ENCODE measurements at places on chromosomes 16 and 17.

- no peak for DNase-seq
These were observed 59.9 kb downstream of the BEAN1 start for GRCh38 chr16:66486773-66487579.

DNA sequence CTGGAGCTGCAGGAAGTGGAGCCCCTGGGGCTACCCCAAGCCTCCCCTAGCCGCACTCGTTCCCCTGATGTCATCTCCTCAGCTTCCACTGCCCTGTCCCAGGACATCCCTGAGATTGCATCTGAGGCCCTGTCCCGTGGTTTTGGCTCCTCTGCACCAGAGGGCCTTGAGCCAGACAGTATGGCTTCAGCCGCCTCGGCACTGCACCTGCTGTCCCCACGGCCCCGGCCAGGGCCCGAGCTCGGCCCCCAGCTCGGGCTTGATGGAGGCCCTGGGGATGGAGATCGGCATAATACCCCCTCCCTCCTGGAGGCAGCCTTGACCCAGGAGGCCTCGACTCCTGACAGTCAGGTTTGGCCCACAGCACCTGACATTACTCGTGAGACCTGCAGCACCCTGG is 4.1 kb upstream of the NRN1L start:
- no peak for DNase-seq

DNA sequence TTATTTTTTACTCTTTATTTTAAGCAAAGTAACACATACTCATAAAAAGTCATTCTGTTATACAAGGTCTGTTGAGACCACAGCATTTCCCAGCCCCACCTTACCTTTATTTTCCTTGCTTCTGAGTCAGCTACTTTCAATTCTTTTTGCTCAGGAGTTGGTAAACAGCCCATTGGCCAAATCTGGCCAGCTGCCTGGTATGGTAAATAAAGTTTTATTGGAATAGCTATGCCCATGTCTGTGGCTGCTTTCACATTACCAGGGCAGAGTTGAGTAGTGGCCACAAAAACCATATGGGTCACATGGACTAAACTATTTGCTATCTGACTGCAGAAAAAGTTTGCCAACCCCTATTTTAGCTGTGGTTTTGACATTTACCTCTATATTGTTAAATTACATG is 3.4 kb upstream of the NSRP1 start:
- no peak for DNase-seq

GRCh38 chr17:69574257-69575197 is 160.0 kb downstream of the MAP2K6 start:
- no peak for DNase-seq

GRCh38 chr17:12022310-12022709 is 1.6 kb downstream of the MAP2K4 start:
- no peak for DNase-seq

DNA sequence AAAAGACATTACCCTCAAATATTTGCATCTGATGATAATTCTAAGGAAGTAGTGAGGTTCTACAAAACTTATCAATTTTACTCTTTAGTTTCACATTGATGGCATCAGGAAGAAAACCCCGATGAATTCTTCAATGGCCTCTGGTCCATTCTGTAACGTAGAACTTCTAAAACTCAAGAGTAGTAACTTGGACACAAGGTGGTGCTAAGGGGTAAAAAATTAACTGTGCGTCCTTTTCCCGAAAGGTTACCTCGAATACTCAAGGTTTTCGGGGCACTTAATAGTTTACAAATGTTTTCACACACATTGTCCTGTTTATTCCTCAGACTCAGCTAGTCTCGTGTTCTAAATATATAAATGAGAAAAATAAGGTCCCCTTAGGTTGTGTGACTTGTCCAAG is 517.3 kb upstream of the ZFHX3 start:
- no peak for DNase-seq

DNA sequence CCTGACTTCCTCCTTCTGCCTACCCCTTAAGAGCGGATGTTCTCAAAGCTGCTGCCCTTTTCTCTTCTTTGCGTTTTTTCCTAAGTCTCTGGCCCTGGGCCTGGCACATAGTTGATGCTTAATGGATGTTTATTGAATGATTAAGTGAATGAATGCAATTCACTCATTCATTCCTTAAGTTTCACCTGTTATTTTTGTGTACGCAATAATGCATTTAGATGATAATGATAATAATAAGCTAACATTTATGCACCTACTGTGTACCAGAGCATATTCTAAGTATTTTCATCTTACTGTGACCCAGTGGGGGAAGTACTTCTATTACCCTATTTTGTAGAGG is 4.4 kb downstream of the CCL5 start:
- DNase-seq: no peak

- DNase-seq: no peak
These were observed 10.5 kb upstream of the CYLD start for GRCh38 chr16:50731130-50731988.

DNA sequence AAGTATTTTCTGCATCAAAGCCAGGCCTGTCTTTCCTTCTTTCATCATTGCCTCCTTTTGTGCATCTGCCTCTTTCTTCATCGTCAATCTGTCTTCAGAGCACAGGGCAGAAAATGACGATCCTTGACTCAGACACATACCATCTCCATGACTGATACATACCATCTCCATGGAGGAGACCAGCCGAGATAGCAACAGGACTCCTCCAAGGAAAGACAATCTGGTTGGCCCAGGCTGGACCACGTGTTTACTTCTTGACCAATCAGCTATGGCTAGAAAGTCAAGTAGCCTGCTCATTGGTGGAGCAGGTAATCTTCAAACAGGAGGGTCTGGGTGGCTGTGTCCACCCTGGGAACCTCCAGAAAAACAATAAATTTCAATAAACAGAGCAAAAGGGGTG is 164.6 kb downstream of the CPPED1 start:
- no peak for DNase-seq

DNA sequence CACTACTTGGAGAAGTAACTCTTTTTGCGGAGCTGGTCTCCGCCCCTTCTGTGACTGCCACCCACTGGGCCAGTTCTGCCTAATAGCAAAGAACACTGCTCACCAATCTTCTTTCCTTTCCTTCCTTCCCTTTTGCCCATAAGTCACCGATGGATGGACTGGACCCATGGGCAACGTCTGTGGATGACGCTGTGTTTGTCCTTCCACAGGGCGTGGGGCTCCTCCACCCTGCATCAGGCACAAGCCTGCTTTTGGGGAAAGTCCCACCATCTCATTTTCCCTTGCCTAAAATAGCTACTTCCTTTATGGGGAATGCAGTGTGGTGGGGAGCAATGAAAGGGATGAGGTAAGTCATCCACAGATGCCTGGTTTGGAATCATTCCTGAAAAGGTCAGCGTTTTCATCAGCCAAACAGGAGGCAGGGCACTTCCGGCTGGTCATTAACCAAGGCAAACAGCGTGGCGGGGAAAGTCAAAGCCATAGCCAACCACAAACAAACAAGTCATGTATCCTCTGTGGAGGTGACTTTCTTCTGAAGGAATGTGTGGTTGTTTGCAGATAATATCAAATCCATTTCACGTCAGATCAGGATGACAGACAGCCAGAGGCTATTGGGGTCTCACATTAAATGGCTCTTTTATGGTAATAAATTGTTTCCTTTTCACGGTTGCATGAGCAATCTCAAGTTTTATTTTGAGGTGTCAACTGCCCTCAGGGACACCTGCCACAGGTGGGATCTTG is 30.7 kb upstream of the MED9 start:
- no peak for DNase-seq

GRCh38 chr16:68386628-68387027 is 61.7 kb downstream of the SMPD3 start:
- no peak for DNase-seq

GRCh38 chr17:78001182-78001581 is 42.7 kb downstream of the TNRC6C start:
- DNase-seq: no peak

GRCh38 chr16:7614021-7614795 is 281.6 kb downstream of the RBFOX1 start:
- DNase-seq: no peak

DNA sequence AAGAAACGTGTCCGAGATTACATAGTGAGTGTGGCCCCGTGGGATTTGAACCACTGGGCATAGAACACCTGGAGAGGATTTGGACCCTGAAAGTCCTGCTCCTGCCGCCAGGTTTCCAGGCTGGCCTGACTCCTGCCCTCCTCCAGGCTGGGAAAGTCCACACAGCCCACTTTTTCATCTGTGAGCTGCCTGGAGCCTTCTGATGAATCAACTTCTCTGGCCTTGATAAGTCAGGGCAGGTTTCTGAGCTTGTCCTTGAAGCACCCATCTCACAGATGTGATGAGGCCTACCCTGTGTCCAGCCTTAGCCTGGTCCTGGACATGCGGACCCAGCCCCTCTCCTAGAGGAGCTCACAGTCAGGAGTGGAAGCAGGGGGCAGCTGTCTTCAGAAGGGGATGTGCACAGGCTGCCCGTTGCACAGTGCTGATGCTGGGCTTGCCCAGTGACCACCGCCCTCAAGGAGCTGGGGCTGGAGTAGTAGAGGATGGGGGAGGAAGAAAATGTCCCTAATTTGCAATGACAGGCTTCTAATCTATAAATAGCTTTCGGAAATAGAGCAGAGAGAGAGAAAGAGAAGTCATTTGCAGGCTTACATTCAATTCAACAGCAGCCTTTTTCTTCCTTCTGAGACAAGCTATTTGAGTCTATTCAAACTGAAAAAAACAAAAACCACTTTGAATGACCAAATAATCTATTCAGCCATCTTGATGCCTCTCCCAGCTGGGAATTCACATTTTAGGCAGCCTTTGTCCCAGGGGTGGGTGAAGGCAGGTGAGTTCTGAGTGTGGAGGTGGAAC is 73.5 kb upstream of the DNAJA2 start:
- no peak for DNase-seq

DNA sequence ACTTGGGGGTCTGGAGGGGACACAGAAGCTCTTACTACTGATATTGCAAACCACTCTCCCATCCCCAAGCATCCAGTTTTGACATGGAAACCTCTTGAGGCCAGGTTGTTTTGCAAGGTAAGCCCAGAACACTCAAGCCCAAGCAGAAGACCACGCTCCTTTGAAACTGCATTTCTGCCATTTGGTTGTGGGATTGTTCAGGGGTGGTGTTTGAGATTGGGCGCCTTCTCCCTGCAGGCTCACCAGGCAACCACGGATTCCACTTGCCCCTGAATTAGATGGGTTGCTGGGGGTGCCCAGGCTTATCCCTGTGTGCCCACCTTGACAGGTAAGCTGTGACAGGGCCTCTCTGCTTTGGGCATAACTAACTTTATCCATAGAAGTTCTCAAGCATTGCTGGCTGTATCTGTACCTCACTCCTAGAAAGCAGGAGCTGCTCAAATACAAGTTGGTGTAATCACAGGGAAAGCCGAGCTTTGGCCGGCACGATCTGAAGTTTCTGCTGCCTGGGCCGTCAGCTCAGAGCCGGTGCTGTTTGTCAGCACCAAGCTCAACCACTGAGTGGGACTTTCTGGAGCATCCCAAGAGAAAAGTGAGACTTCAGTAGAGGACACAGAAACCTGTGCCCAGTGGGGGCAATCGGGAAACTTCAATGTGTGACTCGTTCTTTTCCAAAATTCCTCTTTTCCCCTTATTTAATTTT is 93.6 kb downstream of the CYLD start:
- DNase-seq: no peak

DNA sequence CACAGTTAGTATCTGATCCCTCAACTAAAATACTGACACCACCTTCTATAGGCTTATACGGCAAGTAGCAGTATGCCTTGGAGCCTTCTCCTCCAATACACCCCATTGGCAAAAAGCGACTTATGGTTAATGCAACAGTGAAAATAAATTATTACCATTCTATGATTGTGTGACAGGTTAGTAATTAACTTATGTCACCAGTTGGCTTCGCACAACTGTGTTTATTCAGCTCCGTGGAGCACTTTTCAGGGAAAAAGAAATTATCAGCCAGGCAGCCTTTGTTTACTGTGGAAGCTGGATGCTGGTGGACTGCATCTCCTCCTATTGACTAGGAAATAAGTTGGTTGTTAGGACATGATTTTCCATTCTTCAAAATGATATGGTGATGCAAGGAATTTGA is 833.8 kb upstream of the RBFOX1 start:
- no peak for DNase-seq

DNA sequence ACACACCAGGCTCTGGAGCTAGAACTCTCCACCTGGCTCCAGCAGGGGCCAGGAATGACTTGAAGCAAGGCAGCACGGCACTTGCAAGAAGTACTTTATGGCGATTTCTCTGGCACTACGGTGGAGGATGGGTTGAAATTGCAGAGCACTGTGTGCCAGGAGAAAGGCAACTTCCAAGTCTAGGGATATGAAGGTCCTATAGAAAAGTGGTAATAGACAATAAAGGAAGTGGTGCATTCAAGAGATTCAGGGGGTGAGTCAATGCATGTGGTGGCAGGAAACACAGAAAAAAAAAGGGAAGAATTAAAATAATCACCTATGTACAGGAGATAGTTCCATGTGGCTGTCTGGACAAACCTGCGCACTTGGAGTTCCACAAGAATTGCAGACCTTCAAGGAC is 240.3 kb upstream of the DYNLRB2 start:
- no peak for DNase-seq

- DNase-seq: no peak
These were observed 948 bp downstream of the LUC7L start for GRCh38 chr16:228151-228851.

GRCh38 chr16:67719778-67720144 is 645 bp upstream of the GFOD2 start:
- no peak for DNase-seq

Data from stimulated activated CD8-positive, alpha-beta memory T cell treated with anti-CD3 and anti-CD28 coated beads, Interleukin-2, amount 100 ng/mL, for 1 hour (primary cell).